Activated naive CD4-positive, alpha-beta T cell treated with anti-CD3 and anti-CD28 coated beads for 36 hours (primary cell): ENCODE measurements at places on chromosomes 7 and 10. TPM values are rescaled to one million over a fixed set of nuclear protein-coding genes. Genes with fewer than 3 reads are reported as not detected.

EVX1 gene
- not detected for total RNA-seq

TMEM209 gene
- 36.0 TPM for total RNA-seq

PRRT4 gene
- total RNA-seq: not detected

MMD2 gene
- total RNA-seq: not detected

VSTM4 gene
- total RNA-seq: not detected

AKR1C8 gene
- not detected for total RNA-seq

CNPY1 gene
- total RNA-seq: not detected

PAOX gene
- 5.0 TPM for total RNA-seq

UBN2 gene
- total RNA-seq: 9.7 TPM

GALNT17 gene
- total RNA-seq: not detected
